KBM-7 (cell line): ENCODE measurements at places on chromosomes 2 and 18.

DNA sequence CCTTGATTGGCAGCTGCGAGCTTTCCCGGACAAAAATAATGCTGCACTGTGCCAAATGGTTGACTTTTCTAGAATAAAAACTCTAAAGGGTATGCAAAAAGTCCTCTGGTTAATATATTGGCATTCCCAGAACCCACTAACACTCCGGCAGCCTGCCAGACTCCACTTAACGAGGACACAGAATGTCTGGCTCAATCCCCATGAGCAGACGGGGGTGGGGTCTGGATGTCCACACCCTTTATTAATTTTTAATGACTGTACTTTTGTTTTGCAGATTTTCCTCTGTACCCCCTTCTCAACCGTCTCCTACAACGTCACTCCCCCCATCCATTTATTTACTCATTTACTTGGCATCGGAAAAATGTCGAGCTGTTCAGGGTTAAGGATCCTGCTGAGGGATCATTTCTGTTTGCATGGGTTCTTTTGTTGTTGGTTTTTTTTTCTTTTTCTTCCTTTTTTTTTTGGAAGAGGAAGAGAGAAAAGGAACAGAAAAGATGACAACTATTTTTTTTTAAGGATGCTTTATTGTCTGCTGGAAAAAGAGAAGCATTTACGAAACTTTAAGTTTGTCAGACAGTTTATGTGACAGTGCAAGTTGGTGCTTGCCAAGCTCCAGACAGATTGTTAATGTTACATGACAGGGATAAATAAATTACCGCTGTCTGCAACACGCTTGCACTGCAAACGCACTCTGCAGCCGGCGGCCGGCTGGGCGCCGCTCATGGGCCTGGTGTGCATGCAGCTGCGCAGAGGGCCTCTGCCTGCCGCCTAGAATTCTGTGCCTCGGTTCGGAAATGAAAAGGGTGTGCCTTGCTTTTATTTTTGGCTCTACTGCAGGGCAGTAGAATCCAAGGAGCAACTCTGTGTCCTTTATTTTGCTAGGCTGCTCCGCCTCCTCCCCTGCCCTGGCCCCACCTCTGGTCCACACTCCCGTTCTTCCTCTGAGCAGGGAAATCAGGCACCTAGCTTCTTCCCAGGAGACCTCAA is 3.6 kb downstream of the LDLRAD4 start:
- no peak for DNase-seq

DNA sequence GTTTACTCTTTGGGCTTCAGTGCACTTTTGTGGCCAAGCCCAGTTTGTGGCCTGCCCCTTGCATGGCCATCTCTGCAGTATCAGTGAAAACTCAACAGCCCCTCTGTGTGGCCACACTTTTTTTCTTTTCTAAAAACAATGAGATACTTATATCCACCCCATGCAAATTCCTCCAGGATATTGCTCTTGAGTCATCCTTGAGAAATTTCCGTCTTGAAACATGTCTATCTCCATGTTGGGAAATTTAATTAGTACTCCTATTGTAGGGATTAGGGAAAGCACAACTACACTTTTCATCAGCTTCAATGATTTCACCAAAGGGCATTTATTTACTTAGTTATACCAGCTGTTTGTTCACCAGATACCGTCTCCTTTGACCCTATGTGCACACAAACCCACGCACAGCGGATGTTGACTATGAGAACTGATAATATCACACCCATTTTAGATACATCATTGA is 993.1 kb downstream of the TSN start:
- DNase-seq: no peak

DNA sequence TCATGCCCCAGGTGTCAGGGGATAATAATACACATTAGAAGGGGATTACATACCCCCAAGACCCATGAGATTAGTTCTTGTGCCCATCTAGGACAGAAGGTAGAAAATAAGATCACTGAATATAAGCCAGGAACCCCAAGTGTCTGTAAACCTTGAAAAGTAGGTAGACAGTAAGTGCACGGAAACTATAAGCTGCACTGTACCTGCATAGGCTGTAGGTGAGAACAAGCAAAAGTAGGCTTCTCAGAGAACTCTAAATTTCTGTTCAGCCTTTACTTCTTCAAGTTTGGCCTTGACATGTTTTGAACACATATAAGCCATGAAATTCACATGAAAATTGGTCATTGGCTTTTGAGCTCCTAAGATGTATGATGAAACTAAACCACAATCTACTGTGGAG is 113.0 kb upstream of the FSIP2 start:
- DNase-seq: no peak

DNA sequence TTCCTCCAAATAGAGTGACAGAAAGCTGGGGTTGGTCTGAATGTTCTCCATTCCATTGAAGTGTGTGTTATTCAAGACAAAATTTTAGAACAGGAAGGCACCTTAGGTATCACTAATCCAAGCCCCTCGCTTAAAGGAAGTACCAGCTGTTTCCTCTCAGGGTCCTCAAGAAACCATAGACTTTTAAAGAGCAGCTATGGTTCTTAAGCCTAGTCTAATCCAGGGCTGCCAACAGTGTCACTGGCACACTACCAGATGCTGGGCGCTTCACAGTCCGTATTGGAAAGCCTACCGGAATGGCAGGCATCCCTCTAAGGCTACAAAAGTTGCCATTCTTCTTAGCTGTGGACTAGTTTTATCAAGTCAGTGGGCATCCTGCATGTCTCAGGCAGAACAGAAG is 1.9 kb downstream of the NEMP2 start:
- DNase-seq: peak; percentile 67

- no peak for DNase-seq
Measured at GRCh38 chr2:54634564-54635511, 88.6 kb upstream of the EML6 start.
